Naive thymus-derived CD8-positive, alpha-beta T cell (primary cell): ENCODE measurements at places on chromosomes 7 and 10. TPM values are rescaled to one million over a fixed set of nuclear protein-coding genes. Genes with fewer than 3 reads are reported as not detected.

Gene TBX20
- polyA plus RNA-seq: not detected

Gene TFEC
- not detected for polyA plus RNA-seq

Gene GIMAP5
- polyA plus RNA-seq: 320 TPM

Gene PRLHR
- not detected for polyA plus RNA-seq

Gene FOXP2
- not detected for polyA plus RNA-seq

DNA sequence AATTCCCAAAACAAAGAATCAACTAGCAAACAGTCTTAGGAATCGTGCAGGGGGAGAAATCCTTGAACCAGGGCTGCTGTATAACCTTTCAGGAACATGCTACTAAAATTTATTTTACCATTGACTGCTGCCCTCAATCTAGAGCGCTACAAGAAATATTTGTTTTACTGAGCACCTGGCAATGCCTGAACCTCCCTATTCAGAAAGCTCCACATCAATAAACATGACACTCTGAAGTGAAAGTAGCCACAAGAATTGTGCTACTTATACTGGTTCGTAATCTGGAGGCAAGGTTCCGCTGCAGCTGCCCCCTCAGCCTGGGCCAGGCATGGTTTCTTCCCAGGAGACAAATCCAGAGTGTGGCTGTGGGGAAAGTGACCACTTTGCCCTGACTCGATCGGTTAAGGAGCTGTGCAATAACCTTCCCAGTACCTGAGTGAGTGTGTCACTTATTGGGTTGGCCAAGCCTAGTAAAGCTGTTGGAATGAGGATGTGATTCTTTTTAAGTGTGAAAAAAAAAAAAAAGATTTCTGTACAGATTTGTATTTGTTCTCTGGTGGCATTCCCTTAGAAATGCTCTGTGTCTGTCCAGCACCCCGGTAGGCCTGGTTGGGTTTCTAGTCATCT, 7.7 kb downstream of the VWA2 start:
- DNase-seq: no peak

DNA sequence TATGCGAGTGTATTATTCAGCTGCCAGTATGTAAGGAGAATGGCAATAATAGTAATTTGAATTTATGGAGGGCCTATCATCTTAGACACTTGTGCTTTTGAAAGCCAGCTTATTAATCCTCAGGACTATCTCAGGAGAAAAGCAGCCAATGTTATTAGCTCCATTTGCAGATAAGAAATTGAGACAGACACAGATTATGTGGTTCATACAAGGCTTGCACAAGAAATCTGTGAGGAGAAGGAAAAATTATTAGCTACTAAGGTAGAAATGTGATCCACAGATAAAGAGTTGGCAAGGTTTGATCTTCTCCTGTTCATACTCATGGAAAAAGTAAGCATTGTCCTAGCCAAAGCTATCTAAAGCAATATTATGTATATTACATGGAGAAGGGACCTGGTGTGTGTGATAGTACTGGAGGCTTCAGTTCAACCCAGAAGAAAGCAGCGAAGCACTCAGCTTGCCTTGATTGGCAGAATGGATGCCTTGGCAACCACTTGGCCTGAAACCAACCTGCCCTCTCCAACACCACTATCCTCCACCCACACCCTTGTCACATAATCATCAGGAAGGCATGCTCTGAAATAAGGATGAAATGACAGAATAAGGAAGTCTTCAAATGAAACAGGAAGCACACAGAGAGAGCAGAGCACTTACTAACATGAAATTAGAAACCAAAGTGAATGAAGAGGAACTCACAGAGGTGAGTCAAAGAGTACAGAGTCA, 18.0 kb downstream of the MACC1 start:
- DNase-seq: no peak

GRCh38 chr10:86291616-86292340, 74.8 kb downstream of the GRID1 start:
- DNase-seq: no peak

DNA sequence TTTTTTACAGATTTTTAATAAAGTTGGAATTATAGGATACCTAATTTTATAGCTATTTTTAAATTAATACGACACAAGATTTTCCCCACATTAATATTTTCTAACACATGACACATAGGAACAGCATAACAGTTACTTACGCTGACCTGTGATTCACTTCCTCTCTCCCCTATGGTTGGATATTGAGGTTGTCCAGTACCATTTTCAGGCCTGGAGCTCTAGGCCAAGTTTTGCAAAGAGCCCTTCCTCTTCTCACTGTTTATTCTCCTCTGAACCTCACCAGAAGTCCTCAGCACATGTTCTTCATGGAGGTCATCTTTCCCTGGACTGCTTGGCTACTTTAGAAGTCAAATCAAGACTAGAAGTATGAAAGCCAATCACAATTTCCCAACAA, 28.2 kb downstream of the LYZL1 start:
- no peak for DNase-seq

- no peak for DNase-seq
Measured at GRCh38 chr7:106012935-106013439, 49.9 kb downstream of the CDHR3 start.
